ENCODE measurements at places on chromosomes 11 and 22.

- DNase-seq: no peak
Observed at GRCh38 chr11:128484172-128484571, 103.2 kb downstream of the ETS1 start.

- DNase-seq: no peak
Observed at GRCh38 chr11:78336877-78337553, 80.6 kb downstream of the GAB2 start.

- no peak for DNase-seq
Observed at GRCh38 chr11:10743354-10744000, 7.6 kb upstream of the CTR9 start.

- no peak for DNase-seq
Observed at GRCh38 chr11:128479144-128479543, 108.2 kb downstream of the ETS1 start.

- no peak for DNase-seq
Observed at GRCh38 chr11:92383430-92383829, 158.8 kb downstream of the FAT3 start.

- DNase-seq: no peak
Observed at GRCh38 chr11:31237819-31238760, 131.4 kb downstream of the DCDC1 start.

DNA sequence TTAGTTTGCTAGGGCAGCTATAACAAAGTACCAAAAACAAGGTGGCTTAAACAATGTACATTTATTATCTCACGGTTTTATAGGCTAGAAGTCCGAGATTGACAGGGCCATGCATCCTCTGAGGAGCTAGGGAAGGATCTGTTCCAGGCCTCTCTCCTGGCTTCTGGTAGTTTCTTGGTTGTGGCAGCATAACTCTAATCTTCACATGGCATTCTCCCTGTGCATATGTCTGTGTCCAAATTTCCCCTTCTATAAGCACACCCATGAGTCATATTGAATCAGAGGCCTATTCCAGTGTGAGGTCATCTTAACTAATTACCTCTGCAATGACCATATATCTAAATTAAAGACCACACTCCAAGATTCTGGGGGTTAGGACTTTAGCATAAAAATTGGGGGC lies 31.3 kb upstream of the MMP13 start:
- DNase-seq: no peak

GRCh38 chr22:37765498-37765897 lies 42.2 kb upstream of the GCAT start:
- no peak for DNase-seq

- no peak for DNase-seq
Observed at GRCh38 chr11:105719073-105719822, 109.4 kb downstream of the GRIA4 start.
